HS-5 (cell line): ENCODE measurements at places on chromosomes 6 and 20.

DNA sequence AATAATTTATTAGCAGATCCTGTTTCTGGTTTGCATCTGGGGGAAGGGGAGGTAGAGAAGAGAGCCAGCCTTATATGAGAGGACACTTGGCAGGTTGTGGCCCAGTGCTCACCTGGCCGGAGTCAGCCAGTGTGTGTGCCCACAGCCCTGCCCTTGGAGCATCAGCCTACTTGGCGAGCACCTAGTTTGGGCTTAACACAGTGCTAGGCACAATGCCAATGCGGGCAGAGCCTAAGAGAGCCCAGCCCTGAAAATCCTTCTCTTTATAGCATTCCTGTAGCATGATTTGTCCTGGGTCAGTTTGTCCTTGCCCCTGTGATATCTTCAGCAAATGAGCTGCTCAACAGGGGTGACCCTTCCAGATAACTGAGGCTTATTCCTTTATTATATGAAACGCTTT, 73.0 kb downstream of the SLX4IP start:
- DNase-seq, result no peak

GRCh38 chr6:42565823-42566613, 2.2 kb downstream of the UBR2 start:
- DNase-seq, result no peak

DNA sequence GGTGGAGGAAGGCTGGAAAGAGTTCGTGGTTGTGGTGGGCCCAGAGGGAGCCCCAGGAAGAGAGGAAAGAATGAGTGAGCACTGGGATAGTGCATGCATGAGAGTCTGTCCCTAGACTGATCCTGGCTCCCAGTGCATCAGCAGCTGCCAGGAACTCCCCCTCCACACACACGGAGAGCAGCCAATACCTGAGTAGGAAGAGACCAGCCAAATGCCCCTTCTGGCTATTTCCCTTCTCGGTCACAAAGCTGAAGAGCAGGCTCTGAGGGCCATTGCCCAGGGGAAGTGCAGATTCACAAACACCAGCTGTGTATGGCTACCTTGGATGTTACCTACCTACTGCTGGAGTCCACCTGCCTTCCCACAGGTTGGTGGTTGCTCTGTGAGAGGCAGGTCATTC, 45.1 kb downstream of the GABRR2 start:
- DNase-seq, result no peak

GRCh38 chr6:130093546-130093945, 75.2 kb downstream of the L3MBTL3 start:
- no peak for DNase-seq

DNA sequence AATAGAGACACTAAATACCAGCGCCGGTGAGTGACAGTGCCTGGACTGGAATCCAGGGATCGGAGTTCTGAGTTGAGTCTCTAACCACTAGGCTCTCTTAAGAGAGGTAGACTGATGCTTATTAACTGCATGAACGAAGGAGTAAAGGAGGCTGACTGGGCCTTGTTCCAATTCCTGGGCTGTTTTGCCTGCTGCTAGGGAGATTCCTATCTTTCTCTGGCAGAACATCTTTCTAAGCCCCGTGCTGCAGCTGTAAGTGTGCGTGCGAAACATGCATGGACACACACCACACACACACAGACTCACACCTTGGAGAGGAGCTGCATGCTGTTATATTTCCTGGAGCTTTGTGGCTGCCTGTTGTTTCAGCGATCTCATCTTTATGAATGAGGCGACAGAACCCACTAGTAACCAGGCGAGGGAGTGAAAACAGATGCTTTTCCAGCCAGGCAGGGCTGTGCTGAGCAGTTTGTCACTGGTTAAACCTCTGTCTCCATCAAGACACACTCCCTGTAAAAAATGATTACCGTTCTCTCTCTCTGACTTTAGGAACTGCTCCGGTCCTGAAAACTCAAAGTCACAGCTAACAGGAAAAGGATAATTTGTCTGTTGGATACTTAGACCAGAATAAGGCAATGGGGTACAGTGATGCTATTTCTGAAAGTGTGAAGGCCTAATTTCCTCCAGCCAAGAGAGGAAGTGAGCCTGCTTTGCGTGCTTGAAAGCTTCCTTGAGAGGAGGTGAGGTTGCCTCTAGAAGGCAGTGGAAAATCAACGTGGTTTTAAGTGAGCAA, 157.4 kb upstream of the ZNF217 start:
- DNase-seq, result no peak

GRCh38 chr20:3820901-3821727, 767 bp downstream of the AP5S1 start:
- DNase-seq, result no peak

DNA sequence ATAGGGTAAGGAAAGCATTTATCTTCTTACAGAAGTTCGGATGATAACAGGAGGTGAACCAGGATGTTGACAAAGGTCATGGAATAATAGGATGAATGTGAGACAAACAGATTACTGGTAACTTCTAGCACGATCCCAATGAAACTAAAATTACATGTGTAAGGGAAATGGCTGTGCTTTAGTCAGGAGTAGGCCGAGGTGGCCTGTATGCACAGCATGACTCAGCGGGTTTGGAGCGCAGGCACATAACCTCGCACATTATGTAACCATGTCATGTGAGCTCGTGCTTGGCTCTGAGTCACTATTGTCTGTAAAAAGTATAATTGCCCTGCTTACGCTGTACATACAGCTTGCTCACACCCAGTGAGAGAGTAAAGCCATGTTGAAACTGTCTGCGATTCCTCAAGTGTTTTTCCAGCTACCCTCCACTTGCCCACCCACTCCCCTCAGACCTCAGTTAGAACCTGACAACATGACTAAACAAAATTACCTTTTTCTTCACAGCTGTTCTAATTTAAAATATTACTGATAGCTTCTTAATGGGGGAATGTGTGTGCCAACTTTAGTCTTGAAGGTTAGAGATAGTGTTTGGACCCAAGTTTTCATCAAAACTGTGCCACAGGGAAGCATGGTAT, 8.2 kb downstream of the CYB5R4 start:
- DNase-seq, result peak; percentile 94

- DNase-seq, result no peak
Measured at GRCh38 chr6:150929416-150929815, 63.9 kb downstream of the MTHFD1L start.

GRCh38 chr20:37350649-37351574, 5.0 kb downstream of the SRC start:
- no peak for DNase-seq

GRCh38 chr6:161949531-161949930, 675.7 kb upstream of the AGPAT4 start:
- no peak for DNase-seq

GRCh38 chr20:56924292-56925081, 295.4 kb downstream of the TFAP2C start:
- DNase-seq, result no peak

DNA sequence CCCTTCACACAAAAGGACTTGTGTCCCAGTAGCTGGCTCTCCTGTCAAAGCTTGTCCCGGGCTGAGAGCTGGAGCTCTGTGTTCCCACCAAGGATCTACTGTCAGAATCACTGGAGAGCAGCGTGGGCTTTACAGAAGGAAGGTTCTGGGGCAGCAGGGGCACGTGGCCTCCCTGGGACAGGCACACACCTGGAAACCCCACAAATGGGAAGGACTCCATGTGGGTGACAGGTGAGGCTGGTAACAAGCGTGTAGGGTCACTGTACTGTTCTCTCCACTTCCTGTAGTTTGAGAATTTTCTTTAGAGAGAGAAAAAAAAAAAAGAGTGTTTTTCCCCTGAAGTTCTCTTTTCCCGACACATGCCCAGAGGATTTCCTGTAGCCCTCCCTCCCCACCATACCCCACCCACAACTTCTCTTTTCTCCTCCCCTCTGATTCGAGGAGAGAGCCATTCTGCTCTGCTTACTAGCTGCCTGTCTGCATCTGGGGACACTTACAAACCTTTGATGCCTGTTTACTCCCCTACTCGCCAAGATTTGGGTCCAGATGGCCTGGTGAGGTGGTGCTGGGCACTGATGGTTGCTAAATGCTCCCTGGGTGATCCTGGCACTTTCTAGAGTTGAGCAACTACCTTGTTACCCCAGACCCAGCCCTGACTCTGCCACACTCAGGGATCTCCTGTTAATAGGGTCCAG, 84.1 kb upstream of the SIRPA start:
- no peak for DNase-seq

- DNase-seq, result no peak
Measured at GRCh38 chr6:24957199-24957598, 21.4 kb upstream of the RIPOR2 start.

- no peak for DNase-seq
Measured at GRCh38 chr6:137571854-137572253, 77.7 kb upstream of the OLIG3 start.

GRCh38 chr6:163417595-163417994, 3.1 kb downstream of the QKI start:
- no peak for DNase-seq

- DNase-seq, result no peak
Measured at GRCh38 chr6:157659536-157660271, 163.3 kb upstream of the SNX9 start.

- DNase-seq, result peak; percentile 90
Measured at GRCh38 chr6:422433-423054, 31.0 kb downstream of the IRF4 start.

- no peak for DNase-seq
Measured at GRCh38 chr20:40848526-40848925, 159.5 kb upstream of the MAFB start.

DNA sequence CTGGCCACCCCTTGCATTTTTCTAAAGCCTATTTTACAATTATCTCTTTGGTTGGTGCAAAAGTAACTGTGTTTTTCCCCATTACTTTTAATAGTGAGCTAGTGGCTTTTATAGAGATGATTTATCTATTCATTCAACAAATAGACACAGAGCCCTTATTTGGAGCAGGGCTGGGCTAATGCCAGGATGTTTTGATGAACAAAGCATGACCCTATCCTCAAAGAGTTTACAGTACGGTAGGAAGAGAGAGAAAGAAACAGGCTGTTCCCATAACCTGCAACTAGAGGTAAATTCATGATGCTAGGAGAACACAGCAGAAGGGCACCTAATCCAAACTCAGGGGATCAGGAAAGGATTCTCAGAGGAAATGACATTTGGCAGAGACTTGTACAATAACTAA, 37.3 kb upstream of the UST start:
- no peak for DNase-seq

GRCh38 chr6:166470029-166470862, 87.5 kb upstream of the MPC1 start:
- no peak for DNase-seq

- DNase-seq, result no peak
Measured at GRCh38 chr6:24125980-24126379, at the start of gene NRSN1. NRSN1 (plus strand) TSS chr6:24126215; CDS start chr6:24134328, 8,113 bp downstream.

GRCh38 chr6:98924647-98925046, 23.1 kb downstream of the FBXL4 start:
- no peak for DNase-seq

- peak; percentile 30 for DNase-seq
Measured at GRCh38 chr6:11366934-11367637, 134.6 kb upstream of the NEDD9 start.

DNA sequence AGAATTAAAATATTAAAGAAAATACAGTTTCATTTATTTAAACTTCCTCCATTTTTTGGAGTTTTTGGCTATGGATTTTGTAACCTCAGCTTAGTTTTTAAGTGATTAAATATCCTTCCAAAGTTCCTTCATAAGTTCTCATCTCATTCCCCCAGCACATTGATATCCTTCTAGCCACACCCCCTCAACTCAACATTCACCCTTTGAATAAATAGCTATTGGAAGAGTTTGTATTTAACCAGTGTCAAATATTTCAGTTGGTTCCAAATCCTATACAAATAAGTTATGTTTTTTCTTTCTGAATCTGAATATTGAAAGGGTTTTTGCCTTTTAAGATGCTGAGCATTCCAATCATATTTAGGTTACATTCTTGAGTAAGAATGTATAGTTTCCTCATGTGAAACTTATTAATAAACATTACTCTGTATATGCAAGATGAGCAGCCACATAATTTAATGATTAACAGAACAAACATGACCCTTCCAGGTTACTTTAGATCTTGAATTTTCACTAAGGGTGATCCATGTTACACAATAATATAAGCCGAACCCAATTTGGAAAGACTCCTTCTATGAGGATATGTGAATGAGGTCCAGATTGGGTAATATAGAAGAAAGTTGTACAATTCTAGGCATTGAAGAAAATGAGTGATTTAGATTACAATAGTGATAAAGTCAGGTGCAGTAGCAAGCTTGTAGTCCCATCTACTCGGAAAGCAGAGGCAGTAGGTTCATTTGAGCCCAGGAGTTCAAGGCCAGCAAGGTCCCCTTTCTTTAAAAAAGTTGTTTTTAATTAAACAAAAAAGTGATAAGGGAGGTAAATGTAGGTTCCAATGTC, 13.6 kb downstream of the GLYATL3 start:
- peak; percentile 62 for DNase-seq

DNA sequence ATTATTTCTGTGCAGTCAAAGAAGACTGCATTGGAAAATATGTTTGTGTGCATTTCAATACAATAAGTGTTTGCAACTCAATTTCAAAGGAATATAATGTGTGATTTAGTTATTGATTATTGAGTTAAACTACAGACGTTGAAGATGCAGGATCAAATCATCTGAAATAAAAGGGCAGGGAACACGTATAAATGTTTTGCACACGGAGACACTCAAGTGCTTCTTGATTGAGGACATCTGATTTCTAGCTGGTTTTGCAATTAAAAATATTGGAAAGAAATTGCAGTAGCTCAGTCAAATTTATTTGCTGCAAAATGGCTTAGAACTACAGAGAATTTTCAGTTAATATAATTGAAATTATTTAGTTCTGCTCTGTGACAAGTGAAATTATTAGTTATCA, 412.7 kb downstream of the UTRN start:
- no peak for DNase-seq

GRCh38 chr20:7977709-7978108, 37.5 kb upstream of the HAO1 start:
- no peak for DNase-seq

- no peak for DNase-seq
Measured at GRCh38 chr6:122412001-122412400, 12.5 kb downstream of the HSF2 start.

DNA sequence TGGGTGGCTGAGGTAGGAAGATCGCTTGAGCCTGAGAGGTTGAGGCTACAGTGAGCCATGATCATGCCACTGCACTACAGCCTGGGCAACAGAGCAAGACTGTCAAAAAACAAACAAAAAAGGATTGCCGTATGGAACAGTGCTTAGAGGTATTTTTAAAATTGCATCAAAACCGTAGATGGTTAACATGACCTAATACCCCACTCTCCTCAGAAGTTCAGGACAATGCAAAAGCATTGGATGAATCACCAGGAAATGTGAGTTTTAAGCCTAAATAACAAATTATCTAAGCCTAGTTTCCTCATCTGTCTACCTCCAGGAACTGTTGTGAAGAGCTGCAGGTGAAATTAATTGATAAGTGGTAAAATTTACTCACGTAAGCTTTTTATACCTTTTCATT, 123.8 kb upstream of the ID4 start:
- DNase-seq, result no peak
